ENCODE measurements at places on chromosomes 12 and 14.

GRCh38 chr12:56768424-56768823 is 5.3 kb downstream of the HSD17B6 start:
- no peak for DNase-seq

DNA sequence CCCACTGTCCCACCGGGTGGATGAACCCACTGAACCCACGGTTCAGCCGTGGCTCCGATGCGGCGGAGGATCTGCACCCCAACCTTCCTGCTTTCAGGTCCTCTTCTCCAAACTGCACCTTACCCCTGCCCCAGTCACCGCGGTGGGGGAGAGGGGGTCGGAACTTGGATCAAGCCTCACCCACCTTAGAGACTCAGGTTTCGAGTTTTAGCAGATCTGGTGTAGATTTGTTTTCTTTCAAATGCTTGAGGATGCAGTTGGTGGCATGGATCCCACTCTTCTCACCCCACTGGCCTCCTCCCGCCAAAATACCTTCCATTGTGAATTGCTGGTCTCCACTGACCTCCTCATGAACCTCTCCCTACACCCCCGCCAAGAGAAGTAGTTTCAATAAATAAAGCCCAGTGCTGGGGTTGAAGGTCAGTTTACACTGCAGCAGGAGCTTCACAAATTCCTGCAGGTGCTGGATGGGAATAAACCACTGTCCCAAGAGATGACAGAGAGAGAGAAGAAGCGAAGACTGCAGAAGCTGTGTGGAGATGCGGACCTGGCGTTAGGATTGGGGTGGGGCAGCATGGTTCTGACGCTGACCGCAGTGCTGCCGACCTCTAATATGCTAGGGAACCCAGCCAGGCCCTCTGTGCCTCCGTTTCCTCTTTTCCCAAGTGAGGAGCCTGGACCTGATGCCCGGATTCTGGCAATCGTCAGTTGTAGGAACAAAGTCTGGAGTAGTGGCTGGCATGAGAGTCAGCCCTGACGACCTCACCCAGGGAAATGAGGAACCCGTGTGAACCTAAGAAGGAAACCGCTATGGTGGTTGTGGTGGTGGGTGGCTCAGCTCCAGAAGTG is 7.4 kb downstream of the TTC6 start:
- no peak for DNase-seq

- DNase-seq = no peak
Observed at GRCh38 chr12:22803725-22804124, 178.8 kb downstream of the ETNK1 start.

- no peak for DNase-seq
Observed at GRCh38 chr12:19012965-19013364, 116.6 kb upstream of the PLEKHA5 start.

GRCh38 chr12:62273724-62274380 is 13.6 kb downstream of the USP15 start:
- DNase-seq = no peak

DNA sequence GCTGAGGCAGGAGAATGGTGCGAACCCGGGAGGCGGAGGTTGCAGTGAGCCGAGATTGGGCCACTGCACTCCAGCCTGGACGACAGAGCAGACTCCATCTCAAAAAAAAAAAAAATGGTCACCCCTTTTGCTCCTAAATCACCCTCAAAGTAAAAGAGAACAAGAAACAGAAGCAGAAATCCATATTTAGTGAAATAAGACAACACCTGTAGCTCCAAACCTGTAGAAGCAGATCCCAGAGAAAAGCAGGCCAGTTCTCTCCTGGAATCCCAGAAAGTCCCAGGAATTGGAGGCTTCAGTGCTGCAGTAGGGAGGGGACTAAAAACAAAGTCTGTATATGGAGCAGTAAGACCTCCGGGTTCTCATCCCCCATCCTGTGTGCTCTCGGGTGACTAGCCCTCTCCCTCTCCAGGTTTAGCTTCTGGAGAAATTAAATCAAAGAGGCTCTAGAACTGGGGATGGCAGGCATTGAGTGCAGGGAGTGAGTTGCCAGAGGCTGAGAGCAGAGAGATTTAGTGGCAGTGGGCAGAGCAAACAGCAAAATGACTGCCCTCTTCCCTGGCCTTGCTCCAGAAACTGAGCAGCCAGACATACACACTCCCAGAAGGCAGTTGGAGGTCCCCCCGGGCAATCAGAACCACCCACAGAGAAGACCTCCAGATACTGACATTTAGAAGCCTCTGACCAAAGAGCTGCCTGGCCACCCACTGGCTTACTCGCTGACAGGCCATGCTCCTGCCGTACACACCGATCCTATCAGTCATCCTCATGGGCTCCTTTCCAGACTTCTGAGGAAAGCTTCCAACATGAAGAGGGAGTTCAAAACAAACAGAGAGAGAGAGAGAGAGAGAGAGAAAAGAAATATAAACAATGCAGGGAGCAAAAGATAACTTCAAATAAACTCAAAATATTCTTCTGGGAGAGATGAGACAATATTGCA is 6.3 kb upstream of the MLXIP start:
- DNase-seq = peak; percentile 93

GRCh38 chr12:101663298-101663697 is 34.1 kb upstream of the CHPT1 start:
- no peak for DNase-seq

DNA sequence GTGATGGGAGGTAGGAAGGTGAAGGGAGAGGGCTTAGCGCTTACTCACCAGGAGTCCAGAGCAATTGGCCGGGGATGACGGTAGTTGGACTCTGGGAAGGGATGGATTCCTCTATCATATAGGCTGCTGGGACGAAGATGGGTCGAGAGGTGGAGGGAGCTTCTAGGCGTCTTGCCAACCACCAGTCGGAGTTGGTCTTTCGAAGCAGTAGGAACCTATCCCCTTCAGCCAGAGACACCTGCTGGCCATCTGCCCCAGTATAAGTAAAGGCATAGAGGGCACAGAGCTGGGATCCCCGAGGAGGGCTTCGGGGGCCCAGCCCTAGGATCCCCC is 657 bp downstream of the ARHGAP9 start:
- DNase-seq = no peak

DNA sequence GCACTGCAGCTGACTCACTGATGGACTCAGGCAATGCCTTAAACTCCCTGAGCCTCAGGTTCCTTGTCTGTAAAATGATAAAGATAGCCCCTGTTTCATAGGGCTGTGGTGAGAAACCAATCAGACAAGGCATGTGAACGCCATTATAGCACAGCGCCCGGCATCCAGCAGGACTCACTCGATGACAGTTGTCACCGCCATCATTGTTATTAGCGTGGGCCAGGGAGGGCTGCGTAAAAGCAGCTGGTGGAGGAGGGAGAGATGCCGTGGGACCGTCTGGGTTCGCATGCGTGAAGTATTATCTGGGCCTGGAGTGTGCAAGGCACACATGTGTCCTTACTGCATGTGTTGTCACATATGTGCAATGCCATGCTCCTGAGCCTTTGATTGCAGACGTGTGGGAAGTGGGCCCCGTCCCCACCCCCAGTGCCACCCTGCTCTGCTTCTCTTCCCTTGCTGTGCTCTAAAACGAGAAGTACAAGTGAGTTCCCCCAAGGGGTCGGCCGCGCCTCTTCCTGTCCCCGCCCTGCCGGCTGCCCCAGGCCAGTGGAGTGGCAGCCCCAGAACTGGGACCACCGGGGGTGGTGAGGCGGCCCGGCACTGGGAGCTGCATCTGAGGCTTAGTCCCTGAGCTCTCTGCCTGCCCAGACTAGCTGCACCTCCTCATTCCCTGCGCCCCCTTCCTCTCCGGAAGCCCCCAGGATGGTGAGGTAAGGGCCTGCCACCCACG is at the start of gene PTPN6:
PTPN6 (plus strand) TSS at position 546 of the 730 bp plus-strand sequence; CDS start at position 703, 157 bp downstream.
- DNase-seq = no peak

DNA sequence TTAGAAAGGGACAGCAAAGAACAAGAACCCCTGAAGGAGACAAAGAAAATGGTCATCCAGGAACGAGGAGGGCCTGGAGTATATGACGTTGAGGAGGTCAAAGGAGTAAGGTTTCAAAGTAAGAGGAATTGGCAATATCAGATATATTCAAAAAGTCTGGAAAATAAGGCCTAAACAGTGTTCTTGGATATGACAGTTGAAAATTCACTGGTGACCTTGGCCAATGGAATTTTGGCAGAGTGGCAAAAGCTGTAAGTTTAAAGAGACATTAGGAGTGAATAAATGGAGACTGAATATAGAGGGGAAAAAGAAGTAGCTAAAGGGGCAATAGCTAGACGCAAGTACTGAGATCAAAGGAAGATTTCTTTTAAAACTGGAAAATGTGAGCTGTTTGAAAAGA is 4.1 kb upstream of the ACTN1 start:
- no peak for DNase-seq

DNA sequence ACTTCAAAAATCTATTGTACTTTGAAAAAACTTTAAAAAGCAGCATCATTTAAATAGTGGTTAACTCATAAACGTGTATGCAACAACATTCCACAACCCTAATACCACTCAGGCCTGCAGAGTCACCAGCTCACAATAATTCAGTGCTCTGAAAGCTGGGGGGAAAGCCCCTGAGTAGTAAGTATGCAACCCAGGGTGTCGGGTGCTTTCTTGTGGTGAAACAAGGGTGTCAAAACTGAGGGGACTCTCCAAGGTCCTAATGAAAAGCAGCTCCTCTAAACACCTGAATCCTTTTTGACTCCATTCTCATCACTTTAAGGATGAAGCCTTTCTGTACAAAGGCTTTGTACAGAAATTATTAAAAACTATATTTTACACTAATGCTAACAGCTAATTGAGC is 33.7 kb downstream of the FGFR1OP2 start:
- DNase-seq = no peak

DNA sequence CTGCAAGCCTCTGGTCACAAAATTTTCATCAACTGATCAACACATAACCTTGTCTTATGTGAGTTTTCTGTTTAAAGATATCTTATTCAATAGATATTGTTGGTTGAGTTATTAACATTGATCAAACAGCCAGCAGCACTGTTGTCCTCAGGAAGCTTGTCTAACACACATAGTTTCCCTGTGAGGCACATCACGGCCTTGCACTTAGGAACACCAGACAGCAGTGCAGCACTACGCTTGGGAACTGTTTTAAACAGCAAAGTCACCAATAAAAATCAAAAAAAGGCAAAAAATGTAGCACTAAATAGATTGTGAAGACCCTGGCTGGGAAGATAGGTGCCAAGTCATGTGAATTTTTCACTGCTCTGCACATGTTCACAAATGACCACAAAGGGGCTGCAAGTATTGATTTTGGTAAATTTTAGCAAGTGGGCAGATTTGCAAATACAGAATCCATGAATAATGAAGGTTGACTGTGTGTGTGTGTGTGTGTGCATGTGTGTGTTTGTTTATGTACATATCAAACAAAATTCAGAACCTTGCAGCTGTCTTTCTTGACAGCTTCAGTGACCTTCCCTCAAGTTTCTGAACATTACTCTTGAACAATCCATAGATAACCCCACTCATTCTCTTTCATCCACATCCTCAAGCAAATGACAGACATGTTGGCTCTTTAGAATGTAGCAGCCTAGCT is 28.9 kb downstream of the VDR start:
- DNase-seq = no peak

DNA sequence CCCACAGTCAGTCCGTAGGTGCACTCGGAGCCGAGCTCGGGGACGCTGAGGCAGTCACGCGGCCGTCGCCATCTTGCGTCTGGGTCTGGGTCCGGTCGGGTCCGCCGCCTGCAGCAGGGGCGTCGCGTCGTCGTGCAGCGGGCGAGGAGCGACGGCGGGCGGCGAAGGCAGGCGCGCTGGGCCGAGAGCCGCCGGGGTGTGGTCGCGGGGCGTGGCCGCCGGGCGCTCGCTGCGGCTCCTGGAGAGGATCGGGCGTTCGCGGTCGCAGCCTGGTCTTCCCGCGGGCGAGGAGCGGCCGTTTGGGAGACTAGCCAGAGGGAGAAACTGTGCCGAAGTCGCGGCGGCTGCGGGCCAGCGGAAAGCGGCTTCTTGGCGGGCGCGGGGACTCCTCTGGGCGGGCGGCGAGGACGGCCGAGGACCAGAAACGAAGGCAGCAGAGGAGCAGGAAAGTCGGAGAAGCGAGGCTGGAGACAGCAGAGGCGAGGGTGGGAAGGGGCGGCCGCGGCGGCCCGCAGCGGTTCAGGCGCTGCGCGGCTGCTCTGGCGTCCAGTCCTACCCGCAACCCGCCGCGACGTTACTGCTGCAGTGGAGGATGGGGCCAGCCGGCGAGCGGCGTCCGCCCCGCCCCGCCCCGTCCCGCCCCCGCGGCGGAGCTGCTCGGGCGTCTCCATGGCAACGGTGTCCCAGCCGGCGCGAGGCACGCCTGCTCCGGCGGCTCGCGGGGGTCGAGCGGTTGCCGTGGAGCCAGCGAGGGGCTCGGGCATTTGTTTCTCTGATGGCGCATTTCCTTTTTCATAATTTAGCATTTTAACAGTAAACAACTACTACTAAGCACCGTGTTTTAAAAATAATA is at the start of gene PNMA1:
PNMA1 (minus strand) TSS at position 582 of the 853 bp plus-strand sequence. CDS start 745 bp downstream, outside the sequence.
- peak; percentile 89 for DNase-seq

- DNase-seq = no peak
Observed at GRCh38 chr12:46320731-46321130, 51.8 kb downstream of the SLC38A2 start.

DNA sequence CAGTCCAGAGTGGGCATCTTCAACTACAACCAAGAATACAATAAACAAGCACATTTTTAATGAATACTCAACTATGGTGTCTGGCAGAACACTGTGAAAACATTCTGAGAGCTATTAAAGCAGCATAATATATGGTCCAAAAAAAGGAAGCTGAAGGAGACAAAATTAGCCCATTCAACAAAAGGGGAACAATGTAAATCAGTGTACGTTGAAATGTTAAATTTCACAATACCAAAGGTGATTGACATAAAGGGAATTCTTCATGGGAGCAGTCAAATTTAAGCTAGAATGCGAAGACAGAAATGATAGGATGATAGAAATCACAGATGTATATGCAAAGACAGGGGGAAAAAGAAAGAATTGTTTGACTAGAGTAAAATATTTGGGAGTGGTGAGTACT is 41.3 kb upstream of the SYCP3 start:
- DNase-seq = no peak

GRCh38 chr14:54343272-54344121 is 53.3 kb upstream of the CDKN3 start:
- DNase-seq = peak; percentile 56

DNA sequence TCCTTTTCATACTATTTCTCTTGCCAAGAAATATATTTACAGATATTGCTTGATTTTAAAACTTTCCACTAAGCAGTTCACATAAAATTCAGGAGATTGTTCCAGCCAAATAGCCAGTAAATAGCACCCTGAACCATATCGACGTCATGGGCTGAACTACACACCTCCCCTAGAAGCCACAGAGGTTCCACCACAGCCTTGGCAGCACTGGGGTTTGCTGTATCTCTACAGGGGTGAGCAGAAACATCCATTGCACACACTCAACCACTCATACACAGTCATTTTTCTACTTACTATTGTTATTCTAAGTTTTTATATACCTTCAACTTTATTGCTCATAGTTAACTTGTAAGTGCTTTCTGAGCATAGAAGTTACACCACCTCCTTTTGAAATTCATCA is 8.1 kb upstream of the EIF2S3B start:
- DNase-seq = no peak

GRCh38 chr14:60184146-60184904 is 19.1 kb upstream of the DHRS7 start:
- no peak for DNase-seq

All from SJCRH30 (cell line).